ENCODE measurements at places on chromosomes 12 and 14.

GRCh38 chr12:5083955-5084849, 40.5 kb downstream of the KCNA5 start:
- peak; percentile 38 for DNase-seq

- no peak for DNase-seq
Observed at GRCh38 chr12:122197612-122197966, 5.9 kb upstream of the B3GNT4 start.

DNA sequence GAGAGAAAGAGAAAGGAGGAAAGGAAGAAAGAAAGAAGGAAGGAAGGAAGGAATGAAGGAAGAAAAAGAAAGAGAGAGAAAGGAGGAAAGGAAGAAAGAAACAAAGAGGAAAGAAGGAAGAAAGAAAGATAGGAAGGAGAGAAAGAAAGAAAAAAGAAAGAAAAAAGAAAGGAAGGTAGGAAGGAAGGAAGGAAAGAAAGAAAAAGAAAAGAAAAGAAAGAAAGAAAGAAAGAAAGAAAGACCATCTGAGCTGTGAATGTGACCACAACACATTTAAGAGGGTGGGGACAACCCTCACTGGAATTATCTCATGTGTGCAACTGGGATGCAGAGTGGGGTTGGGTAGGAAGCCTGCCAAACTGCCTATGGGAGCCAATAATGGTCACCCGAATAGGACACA, 36.0 kb upstream of the BATF start:
- DNase-seq: no peak

- DNase-seq: no peak
Observed at GRCh38 chr12:49819786-49820185, 8.4 kb downstream of the NCKAP5L start.

- no peak for DNase-seq
Observed at GRCh38 chr14:31926652-31927347, 150.3 kb upstream of the ARHGAP5 start.

GRCh38 chr14:73142216-73142615, 5.9 kb downstream of the PSEN1 start:
- no peak for DNase-seq

DNA sequence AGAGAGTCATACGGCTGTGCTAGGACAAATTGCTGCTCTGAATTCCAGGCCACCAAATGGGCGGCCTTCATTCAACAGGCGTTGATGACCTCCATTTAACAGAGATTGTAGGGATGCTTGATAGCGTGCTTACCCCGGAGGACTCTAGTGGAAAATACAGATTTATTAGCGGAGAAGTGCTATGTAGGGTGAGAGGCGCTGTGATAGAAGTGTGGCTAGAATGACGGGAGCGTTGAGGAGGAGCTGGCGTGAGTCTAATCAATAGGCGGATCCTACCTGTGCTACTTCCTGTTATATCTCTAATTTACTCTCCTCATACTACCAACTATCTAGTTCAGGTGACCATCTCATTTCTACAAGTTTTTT, 668 bp downstream of the MRPS35 start:
- DNase-seq: no peak

- no peak for DNase-seq
Observed at GRCh38 chr14:95943699-95944098, 67.1 kb downstream of the TUNAR start.

DNA sequence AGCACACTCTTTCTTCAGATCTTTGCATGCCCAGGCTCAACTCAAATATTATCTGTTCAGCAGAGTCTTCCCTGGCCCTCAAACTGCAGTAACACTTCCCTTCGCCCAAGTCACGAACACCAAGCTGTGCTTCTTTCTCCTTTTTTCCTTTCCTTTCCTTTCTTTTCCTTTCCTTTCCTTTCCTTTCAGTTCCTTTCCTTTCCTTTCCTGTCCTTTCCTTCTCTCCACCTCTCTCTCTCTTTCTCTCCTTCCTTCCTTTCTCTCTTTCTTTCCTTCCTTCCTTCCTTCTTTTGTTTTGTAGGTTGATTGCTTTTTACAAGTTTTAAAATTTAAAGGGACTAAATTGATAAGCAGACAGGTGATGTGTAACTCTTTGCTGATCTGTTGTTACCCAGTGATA, 19.0 kb upstream of the ADGRD1 start:
- DNase-seq: no peak

DNA sequence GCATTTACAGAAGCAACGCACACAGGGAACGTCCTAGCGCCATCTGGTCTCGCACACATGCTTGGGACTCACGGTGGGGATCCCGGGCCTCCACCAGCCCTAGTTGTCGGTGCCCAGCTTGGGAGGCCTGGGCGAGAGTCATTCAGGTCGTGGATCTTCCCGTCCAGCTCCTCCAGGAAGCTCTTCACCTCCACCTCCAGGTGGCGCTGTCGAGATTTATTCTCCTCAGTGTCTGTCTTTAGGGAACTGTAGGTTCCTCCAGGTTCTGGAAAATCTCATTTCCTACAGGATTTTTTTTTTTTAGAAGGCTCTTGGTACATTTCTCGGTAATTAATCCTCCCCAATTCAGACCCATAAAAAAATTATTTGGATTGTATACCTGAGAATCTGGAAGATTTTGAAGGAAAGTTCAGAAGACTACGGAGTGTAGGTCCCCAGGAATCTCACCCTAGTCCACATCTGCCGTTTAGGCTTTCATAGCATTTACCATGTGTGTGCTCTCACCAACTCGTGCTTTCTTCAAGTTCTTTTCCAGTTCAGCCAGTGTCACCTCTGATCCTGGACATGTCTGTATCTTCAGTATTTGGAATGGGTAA, 910.0 kb downstream of the TMEM121 start:
- no peak for DNase-seq

- DNase-seq: no peak
Observed at GRCh38 chr12:56216461-56216860, 5.3 kb downstream of the RNF41 start.

- DNase-seq: no peak
Observed at GRCh38 chr12:131077931-131078391, 124.3 kb downstream of the ADGRD1 start.

DNA sequence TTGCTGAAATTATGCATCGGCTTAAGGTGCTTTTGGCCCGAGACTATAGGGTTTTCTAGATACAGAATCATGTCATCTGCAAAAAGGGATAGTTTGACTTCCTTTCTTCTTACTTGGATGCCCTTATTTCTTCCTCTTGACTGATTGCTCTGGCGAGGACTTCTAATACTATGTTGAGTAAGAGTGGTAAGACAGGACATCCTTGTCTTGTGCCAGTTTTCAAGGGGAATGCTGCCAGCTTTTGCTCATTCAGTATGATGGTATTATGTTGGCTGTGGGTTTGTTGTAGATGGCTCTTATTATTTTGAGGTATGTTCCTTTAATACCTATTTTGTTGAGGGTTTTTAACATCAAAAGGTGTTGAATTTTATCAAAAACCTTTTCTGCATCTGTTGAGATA, 8.3 kb downstream of the BMAL2 start:
- DNase-seq: no peak

- DNase-seq: no peak
Observed at GRCh38 chr12:117738233-117738632, 230.6 kb downstream of the KSR2 start.

GRCh38 chr12:55704824-55705718, 2.6 kb downstream of the ITGA7 start:
- DNase-seq: no peak

GRCh38 chr12:127115468-127116035, 1151.4 kb upstream of the TMEM132C start:
- no peak for DNase-seq

DNA sequence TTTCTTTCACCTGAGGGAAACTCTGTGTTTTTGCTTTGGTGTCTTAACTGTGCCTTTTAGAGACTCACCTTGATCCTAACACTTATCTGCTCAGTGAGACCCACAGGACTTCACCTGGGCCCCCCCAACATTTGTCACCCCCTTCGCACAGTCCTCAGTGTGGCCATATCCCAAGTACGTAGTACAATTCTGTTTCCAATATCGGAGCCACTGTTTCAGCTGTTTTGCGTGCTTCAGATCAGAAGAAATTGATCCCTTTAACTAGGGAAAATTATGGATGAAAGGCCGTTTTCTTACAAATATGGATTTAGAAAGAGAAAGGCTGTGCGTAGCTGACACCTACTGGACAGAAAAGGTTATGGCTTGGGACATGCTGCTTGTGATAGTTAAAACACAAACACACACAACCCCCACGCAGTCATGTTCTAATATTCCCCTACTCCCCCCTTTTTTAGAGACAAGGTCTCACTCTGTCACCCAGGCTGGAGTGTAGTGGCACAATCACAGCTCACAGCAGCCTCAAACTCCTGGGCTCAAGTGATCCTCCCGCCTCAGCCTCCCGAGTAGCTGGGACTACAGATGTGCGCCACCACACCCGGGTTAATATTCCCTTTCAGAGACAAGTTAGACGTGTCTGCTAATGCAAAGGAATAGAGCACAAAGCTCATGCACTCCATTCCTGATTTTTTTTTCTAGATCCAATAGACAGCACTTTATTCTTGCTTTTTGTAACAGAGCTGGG, 3.6 kb upstream of the SLC7A8 start:
- no peak for DNase-seq

DNA sequence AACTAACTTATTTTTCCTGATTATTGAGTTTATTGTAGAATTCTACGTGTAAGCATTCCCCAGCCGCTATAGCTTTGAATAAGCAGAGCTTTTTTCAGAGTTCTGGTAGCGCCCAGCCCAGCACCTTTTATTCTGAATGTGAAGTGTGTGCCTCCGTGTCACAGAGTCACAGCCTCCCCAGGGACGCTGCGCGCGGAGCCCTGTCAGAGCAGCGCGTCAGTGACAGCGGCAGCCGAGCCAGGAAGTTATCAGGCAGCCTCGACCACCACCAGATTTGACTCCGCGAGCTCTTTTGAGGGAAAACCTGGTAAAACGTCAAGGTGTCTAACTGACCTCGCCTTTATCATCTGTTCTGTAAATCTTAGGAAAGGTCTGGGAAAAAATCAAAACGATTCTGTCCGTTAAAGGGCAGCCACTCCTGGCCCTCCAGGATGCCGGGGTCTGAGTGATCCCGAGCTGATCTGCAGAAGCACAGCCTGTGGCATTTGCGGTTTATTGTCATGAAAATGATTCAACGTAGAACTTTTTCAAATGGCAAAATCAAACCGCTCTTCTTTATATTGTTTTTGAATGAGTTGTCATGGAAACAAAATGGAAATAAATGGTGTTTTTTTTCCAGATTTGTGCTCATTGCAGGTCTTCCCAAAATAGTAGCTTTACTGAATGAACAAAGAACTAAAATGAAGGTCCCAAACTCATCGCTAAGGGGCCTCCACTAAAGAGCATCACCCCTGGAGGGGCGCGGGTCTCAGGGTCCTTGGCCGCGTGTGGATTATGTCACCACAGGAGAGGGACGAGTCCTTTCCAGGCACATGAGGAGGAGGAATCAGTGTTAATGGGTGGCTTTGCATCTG, 43.1 kb upstream of the MMP17 start:
- peak; percentile 61 for DNase-seq

DNA sequence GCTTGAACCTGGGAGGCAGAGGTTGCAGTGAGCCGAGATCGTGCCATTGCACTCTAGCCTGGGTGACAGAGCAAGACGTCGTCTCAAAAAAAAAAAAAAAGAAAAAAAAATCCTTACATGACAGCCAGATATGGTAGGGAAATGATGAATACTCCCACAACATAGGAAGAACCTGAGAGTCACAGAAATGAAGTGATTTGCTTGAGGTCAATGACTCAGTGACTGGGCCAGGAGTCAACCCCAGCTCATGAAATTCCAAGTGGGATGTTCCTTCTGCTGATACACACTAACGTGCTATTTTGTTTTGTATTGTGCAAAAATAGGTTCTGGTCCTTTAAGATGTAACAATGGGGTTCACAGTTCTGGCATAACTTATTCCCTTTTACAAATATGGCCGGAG, 9.0 kb downstream of the RHOF start:
- DNase-seq: peak; percentile 87

DNA sequence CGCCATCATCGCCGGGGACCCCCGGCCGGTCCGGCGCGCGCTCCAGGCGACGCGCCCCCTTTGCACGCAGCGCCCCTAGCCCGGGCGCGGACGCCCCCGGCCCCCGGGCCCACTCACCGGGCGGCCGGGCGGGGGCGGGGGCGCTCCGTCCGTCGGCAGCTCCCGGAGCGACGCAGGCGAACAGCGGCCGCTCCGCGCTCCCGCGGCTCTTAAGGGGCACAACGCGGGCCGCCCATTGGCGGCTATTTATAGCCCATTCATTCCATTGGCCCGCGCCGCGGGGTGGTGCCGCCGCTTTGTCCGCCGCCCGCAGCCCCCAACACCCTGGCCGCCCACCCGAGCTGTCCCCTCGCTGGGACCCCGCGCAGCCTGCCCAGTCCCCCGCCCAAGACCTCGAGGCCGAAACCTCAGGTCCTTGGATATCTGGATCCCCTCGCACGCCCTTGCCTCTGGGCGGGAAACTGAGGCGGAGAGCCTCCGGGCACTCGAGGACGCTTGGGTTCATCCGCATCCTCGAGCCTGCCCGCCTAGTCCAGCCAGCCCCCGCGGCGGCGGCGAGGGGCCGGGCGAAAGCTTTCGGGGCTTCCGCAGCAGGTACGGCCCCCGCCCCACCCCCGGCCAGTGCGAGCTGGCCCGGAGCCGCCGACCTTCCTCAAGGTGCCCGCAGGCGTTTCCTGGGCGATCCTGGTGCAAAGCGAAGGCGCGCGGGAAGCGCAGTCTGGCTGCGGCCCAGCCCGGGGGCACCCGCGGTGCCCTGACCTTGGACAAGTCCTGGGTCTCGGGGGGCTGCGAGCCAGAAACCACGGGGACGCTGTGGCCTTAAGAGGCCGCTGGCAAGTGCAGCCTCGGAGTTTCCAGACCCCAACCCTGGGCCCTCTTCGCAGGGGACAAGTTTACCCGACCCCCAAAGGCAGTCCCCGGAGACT, at the start of gene CKB:
TSS of gene CKB (minus strand) at position 182 of the 926 bp plus-strand sequence. CDS start 337 bp downstream, outside the sequence.
- DNase-seq: no peak

- DNase-seq: no peak
Observed at GRCh38 chr12:99267038-99267437, 380.5 kb upstream of the GARIN6 start.

DNA sequence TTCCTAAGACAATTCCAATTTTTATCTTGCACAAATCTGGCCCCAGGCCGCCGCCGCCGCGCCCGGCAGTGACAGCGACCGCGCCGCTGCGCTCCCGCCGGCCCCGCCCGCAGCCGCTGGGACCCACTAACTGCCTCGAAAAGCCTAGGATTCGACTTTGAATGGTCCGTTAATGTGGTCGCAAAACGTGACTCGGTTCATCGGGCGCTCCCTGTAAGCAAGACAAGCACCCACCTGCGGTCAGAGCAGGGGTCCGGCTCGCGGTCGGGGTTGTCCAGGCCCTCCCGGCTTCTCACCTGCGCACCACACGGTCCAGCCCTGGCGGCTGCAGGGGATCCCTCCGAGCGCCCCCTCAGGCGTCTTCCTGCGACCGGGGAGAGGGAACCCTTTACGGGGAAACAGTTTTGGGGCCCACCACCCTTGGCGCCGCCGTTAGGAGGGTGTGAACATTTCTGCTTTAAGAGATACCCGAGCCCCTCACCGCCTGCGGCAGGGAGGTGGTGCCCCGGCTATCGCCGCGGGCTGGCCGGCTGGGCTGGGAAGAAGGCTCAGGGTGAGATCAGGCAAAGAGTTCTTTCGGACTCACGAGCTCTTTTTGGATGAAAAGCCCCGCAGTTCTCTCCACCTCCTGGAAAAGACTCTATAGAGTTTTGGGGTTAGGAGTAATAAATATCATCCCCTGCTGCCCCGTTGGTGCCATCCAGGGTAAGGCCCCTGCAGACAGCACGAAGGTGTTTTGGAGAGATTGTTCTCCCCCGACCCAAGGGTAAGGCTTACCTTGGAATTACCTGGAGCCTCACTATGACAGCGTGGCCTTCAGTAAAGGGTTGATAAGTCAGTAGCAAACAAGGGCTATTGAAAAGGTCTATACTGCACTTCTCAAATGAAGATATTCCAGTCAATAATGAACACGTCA, 13.6 kb upstream of the FOXJ2 start:
- DNase-seq: no peak

All from stromal cell of bone marrow (primary cell).